CD4-positive, alpha-beta T cell treated with Interleukin-6 for 4 hours (primary cell): ENCODE measurements at places on chromosomes 13 and 19.

- DNase-seq, result no peak
Observed at GRCh38 chr19:51508059-51508733, 6.6 kb upstream of the SIGLEC12 start.

- no peak for DNase-seq
Observed at GRCh38 chr13:112703449-112704284, 13.8 kb downstream of the ATP11A start.

GRCh38 chr13:25731536-25731935 lies 320.3 kb downstream of the SHISA2 start:
- DNase-seq, result no peak

DNA sequence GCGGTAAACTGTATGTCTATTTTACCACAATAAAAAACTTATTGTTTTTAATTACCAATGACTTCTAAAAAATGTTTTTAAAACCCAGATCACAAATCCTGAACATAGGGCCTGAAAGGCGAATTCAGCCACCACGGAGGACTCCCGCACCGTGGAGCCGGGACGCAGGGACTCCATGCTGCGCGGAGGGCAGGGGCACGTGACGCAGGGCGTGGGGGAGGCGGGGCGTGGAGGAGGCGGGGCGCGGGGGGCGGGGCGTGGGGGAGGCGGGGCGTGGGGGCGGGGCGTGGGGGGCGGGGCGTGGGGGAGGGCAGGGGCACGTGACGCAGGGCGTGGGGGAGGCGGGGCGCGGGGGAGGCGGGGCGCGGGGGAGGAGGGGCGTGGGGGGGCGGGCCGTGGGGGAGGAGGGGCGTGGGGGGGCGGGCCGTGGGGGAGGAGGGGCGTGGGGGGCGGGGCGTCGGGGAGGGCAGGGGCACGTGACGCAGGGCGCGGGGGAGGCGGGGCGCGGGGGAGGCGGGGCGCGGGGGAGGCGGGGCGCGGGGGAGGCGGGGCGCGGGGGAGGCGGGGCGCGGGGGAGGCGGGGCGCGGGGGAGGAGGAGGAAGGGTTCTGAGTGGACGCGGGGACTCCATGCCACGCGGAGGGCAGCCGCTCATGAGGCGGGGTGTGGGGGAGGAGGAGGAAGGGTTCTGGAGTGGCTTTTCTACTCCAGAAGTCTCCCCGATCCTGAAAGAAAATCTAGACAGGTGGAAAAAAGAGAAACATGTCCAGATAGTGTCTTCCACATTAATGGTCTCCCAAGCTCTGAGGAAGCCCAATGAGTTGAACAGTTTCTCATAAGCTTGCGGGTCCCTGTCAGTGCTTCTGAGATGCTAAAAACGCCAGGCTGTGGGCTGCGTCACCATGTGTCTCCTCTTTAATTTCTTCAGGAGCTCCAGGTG lies 4.4 kb upstream of the PROZ start:
- DNase-seq, result peak; percentile 75

- no peak for DNase-seq
Observed at GRCh38 chr19:2487090-2487489, 11.2 kb downstream of the GADD45B start.
